ENCODE measurements at places on chromosomes 5 and 9. TPM values are rescaled to one million over a fixed set of nuclear protein-coding genes. Genes with fewer than 3 reads are reported as not detected.

The ANKRD31 gene
- total RNA-seq, result under 0.01 TPM

The PTGER4 gene
- total RNA-seq, result 8.7 TPM

The WHRN gene
- 1.3 TPM for total RNA-seq

The RANBP3L gene
- 1.3 TPM for total RNA-seq

- no peak for DNase-seq
Measured at GRCh38 chr9:91516081-91516480, 92.4 kb upstream of the NFIL3 start.

GRCh38 chr9:68740561-68740960, 35.5 kb downstream of the PIP5K1B start:
- DNase-seq, result no peak

Data from fibroblast of villous mesenchyme (primary cell).